Activated naive CD4-positive, alpha-beta T cell treated with anti-CD3 and anti-CD28 coated beads, Interleukin-2, amount 10 ng/mL, durations not matched to agents 7 days and 5 days (primary cell): ENCODE measurements at places on chromosomes 11 and 22.

GRCh38 chr11:798093-798713, at the start of gene SLC25A22:
Gene SLC25A22, minus strand, starts transcription at chr11:798281. Its CDS starts 3,275 bp downstream, at chr11:795006.
- peak; percentile 88 for DNase-seq

DNA sequence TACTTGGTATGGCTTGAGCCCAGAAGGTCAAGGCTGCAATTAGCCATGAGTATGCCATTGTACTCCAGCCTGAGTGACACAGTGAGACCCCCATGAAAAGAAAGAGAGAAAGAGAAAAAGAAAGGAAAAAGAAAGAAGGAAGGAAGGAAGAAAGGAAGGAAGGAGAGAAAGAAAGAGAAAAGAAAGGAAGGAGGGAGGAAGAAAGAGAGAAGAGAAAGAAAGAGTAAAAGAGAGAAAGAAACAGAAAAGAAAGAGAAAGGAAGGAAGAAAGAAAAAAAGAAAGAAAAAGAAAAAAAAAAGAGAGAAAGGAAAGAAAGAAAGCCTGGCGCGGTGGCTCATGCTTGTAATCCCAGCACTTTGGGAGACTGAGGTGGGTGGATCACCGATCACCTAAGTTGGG, 77.5 kb downstream of the CSTPP1 start:
- no peak for DNase-seq

GRCh38 chr11:2139123-2139521, at the start of gene IGF2:
Gene IGF2, minus strand, starts transcription at chr11:2139389. Its CDS starts 3,866 bp downstream, at chr11:2135523.
- DNase-seq = no peak

DNA sequence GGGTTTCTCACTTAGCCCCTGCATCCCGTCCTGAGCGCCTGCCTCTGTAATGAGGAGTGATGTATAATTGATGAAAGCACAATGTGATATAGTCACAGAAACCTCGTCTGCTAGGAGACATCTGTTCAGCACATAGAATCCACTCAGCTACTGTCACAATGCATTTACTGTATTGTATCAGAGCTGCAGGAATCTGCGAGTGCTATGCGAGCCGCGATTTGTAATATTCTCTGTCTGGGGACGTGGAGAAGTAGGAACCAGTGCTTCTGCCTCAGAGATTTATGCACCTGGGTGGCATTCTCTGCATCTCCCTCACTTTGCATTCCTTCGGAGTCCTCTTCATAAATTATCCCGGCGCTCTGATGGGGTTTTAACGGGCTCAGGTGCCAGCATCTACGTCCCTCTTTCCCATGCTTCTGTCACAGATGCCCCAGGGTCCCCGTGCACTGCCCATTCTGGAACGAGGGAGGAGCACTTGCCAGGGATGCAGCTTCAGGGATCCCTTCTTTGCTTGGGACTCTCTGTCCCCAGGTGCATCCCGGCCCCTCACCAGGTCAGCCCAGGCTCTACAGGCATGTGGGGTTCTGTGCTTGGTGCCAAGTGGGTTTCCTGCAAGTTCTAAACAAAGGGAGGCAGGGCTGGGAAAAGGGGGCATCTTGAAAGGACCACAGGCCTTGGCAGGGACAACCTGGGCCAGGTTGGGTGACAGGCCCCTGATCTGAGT, 205.5 kb downstream of the DSCAML1 start:
- DNase-seq = no peak

DNA sequence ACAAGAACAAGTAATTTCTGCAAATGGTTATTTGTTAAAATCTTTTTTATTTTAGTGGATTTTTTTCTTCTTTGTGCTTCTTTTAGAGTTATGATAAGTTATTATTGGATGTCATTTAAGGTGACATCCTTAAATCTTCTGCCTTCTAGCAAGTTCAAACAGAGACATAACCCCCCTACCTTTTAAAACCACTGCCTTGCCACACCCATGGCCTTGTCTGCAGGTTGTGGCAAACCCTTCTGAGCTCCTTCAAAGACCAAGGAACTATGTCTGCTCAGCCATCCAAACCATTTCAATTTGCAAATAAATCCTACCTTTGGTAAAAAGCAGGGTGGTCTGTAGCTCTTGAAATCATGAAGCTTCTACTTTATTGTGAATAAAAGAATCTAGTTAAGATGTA, 241.6 kb downstream of the FAM76B start:
- peak; percentile 28 for DNase-seq

DNA sequence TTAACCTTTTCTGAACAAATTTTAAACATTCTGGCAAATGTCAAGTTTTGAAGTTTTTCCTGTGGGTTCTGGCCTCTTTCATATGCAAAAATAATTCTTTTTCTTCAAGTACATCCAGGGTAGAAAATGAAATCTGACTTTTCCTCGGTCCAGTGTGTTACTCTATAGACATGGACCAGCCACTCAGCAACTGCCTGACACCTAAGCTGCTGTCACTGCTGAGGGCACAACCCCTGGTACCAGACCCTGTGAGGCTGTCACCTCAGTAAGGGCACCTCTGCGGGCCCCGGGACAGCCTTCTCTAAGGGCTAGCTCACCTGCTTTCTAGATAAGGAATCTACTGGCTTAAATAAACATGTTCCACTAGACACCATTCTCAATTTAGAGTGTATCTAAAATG, 33.8 kb downstream of the PPIL2 start:
- DNase-seq = no peak

DNA sequence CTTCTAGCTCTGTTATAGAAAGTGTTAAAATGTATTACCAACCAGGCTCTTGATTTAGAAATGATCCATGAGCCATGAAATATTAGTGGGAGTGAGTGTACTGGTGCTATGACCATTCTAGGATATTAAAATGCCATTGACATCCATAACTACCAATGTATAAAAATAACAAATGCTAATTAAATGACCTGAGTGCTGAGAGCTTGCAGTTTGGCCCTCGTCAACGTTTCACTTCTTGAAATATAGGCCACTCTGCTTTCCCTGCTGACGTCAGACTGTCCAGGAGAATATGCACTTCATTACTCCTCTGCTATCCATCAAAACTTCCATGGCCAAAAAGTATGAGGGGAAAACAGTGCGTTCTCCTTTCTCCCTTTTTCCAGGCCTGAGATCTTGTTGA, 563.1 kb downstream of the METTL15 start:
- DNase-seq = no peak

DNA sequence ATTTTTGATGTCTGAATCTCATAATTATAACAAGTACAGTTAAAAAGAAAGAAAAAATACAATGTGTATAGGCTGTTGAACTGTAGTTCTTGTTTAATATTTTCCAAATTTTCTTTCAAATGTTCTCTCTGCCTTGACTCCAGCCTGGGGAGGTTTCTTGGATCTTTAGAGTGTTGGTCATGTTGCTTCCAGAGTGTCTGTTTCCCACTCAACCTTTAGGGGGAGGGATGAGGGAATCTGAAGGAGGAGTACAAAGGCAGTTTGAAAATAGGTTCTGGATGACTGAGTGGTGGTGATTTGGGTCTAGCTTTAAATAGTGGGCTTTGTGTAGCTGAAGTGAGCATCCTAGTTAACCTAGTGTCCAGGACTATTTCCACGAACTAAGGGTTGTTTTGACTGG, 2.0 kb downstream of the CTNND1 start:
- no peak for DNase-seq

DNA sequence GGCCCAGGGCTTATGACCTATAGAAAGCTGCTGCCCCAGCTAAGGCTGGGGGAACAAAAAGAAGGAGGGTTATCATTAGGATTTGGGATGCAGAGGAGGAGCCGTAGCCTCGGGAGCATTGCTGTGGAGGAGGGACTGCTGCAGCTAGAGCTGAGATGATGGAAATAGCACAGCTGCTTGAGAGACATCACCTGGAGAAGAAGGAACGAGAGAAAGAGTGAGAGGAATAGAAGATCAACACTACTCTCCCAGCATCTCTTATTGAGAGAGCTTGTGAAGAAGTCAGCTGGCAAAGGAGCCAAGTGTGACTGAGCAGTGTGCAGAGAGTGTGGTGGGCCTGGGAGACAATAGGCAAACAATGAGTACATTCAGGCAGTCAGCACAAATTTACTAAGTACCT, 100.7 kb upstream of the PLET1 start:
- no peak for DNase-seq

DNA sequence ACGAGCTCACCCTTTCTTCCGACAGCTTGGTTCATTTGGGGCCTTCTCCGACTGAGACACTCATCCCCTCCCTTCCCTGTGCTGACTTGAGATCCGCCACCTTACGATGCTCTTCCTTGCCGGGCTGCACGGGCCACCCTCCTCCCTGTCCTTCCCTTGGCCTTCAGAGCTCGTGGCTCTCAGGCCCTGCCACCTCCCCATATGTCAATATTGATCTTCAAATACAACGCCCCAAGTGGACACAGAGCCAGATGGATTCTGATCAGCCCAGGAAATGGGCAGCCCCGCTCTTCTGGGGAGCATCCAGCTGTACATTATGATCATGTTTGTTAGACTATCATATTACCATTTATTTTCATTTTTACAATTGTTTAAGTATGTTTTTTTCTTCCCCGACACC, 812.8 kb downstream of the TBC1D22A start:
- DNase-seq = no peak

- DNase-seq = peak; percentile 41
Observed at GRCh38 chr11:61162092-61162941, 1.1 kb upstream of the VPS37C start.

GRCh38 chr11:57457643-57458023, 2.7 kb upstream of the RTN4RL2 start:
- DNase-seq = no peak

GRCh38 chr11:8040921-8041285, 40.1 kb upstream of the TUB start:
- DNase-seq = no peak

- DNase-seq = no peak
Observed at GRCh38 chr22:50167689-50168489, 2.6 kb upstream of the PANX2 start.

DNA sequence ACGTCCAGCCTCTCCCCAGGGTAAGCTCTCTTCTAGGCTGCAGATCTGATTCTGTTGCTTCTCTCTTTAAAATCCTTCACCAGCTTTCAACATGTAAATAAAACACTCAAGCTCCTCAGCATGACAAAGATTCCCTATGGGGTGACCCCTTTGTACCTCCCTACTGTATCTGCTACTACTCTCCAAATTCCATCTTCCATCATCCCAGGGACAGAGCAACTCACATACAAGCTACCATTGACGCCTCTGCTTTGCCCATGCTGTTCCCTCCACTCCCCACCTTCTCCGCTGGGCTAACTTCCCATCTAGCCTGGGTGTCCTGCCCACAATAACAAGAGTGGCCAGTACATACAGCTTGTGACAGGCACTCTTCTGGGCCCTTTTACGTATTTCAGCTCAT, 207.5 kb upstream of the ZBED5 start:
- DNase-seq = no peak

GRCh38 chr11:130139401-130139800, 20.2 kb upstream of the ST14 start:
- DNase-seq = no peak

DNA sequence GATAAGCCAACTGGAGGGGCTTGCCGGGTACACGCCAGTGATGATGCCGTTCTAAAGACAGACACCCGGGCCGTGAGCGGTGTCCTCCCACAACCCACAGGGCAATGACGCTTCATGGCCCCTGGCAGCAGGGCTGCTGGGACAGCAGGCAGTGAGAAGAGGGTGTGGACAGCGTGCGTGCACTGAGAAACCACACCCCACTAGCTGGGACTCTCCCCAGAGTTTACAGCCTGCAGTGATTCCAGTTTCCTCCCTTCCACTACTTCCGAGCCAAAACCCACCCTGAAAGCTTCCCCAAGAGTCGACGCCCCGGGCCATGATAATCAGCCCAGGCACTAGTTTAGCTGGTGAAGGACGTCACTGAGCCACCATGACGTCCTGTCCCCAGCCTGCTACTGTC, 29.2 kb downstream of the CPT1A start:
- DNase-seq = no peak

DNA sequence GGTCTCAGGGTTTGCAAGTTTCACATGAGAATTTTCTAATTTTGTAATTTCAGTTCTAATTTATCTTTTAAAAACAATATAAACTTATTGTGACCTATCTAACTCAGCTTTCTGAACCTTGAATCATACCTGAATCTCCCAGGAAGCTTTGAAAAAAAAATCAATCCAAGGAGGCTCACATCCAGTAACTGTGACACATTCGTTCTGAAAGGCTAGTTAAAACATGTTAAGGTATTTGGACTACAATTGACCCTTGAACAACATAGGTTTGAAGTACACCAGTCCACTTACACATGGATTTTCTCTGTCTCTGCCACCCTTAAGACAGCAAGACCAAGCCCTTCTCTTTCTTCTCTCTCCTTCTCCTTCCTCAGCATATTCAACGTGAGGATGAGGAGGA, 40.0 kb downstream of the DDI1 start:
- no peak for DNase-seq

DNA sequence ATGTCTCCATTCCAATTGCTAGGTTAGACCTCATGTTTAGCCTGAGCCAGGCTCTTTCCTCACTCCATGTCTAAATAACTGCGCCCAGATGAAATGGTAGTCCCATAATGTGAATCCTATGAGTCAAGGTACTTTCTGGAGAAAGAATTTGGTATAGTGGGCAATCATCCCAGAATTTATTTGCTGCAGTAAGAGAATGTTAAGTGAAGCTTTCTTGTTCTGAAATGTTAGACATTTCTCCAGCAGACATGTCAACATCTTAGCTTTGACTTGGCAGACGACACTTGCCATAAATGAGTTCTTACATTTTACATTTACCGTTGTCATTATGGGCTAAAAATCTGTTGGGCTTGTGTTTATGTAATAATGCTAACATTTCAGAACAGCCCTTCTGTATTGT, 165.2 kb downstream of the PGR start:
- DNase-seq = no peak

DNA sequence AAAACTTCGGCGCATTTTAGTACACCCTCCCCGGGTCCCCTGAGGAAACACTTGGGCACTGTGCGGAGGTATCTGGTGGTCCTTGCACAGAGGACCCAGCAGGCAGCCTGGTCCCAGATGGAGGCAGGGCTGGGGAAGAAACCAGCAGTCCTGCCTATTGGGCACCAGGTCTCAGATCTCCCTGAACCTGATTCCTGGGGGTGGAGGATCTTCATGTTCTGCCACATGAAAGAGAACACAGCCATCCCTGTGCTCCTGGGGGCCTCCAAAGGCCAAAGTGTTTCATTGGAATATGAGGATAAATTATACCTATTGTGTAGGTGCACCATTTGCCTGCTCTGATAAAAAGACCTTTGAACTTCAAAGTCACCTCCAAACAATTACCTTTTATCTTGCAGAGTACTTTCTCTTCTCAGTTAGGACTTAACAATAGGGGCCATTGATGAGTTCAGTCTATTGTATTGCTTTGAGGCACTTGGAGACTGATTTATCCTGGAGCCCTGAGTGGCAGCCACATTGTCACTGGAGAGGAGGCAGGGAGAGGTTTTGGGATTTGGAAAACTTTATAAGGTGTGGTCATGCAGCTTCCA, 1.8 kb downstream of the RCN1 start:
- DNase-seq = no peak

DNA sequence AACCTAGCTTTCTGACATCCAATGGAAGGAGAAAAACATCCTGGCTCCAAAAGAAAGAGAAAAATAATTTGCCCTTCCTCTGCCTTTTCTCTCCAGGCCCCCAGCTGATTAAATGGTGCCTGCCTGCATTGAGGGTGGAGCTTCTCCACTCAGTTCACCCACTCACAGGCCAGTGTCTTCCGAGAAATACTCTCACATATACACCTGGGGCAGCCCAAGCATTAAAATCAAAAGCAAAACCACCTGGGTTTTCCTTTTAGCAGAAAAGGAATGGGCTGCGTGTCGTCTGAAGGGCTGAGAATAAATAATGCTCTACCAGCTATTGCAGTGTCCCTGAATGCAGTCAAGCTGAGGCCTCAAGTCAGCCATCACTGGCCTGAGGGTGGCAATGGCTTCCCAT, 1143.8 kb upstream of the TENM4 start:
- DNase-seq = no peak

GRCh38 chr11:62832336-62833234, at the start of gene TEX54:
Gene TEX54, minus strand, starts transcription at chr11:62832841.
- DNase-seq = no peak
